ENCODE measurements at places on chromosomes 7 and 10. TPM values are rescaled to one million over a fixed set of nuclear protein-coding genes. Genes with fewer than 3 reads are reported as not detected.

Gene ADAM8
- total RNA-seq = 48.7 TPM

Gene SLC13A1
- total RNA-seq = not detected

Gene GIMAP6
- total RNA-seq = 29.3 TPM

Gene DMBT1
- 40.1 TPM for total RNA-seq

Gene CARD11
- 4.6 TPM for total RNA-seq
